CD4-positive, alpha-beta T cell treated with Interleukin-17A for 4 hours (primary cell): ENCODE measurements at places on chromosomes 5 and 9.

- no peak for DNase-seq
Measured at GRCh38 chr5:138351056-138351455, 1.4 kb upstream of the KDM3B start.

GRCh38 chr5:167966979-167967378 lies 324.5 kb upstream of the WWC1 start:
- DNase-seq: no peak

DNA sequence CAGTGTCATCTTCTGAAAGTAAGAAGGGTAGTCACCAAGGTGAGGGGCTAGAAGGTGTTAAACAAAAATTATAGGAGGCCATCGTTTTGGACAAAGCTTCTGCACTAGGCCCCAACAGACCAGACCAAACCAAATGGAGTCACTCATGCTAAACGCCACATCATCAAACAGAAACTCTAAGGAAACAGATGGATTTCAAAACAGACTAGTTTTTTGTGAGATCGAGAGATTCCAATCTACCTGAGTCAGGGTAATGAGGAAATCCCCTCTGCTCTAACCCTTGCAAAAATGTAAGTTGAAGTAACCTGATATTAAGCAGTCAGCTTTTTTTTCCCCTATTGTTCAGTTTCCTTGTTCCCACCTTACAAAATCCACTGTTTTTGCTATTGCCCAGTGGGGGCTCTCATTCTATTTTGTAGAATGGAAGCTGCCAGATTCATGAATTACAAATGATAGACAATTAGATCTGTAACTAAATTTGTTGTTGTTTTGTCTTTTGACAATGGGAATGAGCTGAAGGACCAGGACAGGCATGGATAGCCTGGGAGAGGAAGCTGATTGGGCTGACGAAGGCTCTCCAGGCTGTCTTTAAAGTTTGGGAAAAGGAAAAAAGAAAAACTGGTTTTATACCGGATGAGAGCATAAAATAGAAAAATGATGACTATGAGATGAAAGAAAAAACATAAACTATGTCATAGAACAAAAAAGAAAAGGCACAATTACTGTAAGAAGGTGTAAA lies 94.7 kb upstream of the ADAMTSL1 start:
- DNase-seq: no peak

- DNase-seq: no peak
Measured at GRCh38 chr5:138536665-138537315, 6.2 kb downstream of the ETF1 start.

DNA sequence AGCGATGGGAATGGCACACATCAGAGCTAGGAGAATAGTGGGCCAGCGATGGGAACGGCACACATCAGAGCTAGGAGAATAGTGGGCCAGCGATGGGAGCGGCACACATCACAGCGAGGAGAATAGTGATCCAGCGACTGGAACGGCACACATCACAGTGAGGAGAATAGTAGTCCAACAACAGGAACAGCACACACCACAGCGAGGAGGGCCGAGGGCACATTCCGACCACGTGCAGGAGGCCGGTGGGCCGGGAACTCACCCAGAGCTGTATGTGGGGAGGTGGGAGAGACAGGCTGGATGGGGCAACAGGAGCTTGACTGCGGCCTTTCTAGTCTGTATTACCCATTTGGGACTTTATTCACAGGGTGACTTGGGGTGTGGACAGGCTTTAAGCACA lies 271.1 kb upstream of the IRX4 start:
- DNase-seq: no peak

- DNase-seq: no peak
Measured at GRCh38 chr9:91029650-91030361, 228.2 kb downstream of the SYK start.

GRCh38 chr5:88680253-88681132 lies 202.5 kb downstream of the MEF2C start:
- DNase-seq: peak; percentile 78

- DNase-seq: no peak
Measured at GRCh38 chr5:178237431-178238312, 5.1 kb upstream of the PHYKPL start.

GRCh38 chr5:160187091-160187490 lies 42.2 kb upstream of the FABP6 start:
- DNase-seq: no peak

GRCh38 chr9:37801287-37801850 lies 772 bp downstream of the DCAF10 start:
- DNase-seq: no peak

DNA sequence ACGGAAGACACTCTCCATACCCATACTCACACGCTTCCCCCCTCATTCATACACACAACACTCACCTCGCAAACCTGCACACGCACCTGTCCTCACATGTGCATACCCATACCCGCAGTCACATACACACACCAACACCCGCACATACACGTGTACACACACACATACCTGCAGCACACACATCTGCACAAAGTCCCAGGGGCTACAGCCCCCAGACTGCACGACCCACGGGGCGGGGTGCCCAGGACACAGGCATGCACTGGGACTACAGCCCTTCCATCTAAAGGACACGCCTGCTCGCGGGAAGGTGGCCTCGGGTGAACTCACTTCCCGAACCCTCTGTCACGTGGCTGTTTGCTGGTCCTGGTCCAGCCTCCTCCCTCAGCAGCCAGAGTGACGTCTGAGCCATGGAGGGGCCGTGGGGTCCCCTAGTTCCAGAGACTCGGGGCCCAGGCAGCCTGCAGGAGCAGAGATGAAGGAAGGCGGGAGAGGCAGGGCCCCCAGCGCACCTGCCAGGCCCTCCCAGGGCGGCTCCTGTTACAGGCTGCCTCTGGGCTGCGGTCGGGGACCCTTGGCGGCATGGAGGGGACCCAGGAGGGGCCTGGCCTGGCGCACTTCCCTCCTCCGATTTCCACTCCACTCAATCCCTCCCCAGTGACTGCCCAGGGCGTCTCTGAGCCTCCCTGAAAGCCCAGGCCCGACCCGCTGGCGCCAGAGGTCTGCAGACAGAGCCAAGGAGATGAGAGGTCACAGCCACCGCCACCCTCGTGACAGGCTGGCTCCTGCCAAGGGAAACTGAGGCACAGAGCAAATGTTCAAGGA lies 8.1 kb downstream of the SLC12A7 start:
- DNase-seq: peak; percentile 38

DNA sequence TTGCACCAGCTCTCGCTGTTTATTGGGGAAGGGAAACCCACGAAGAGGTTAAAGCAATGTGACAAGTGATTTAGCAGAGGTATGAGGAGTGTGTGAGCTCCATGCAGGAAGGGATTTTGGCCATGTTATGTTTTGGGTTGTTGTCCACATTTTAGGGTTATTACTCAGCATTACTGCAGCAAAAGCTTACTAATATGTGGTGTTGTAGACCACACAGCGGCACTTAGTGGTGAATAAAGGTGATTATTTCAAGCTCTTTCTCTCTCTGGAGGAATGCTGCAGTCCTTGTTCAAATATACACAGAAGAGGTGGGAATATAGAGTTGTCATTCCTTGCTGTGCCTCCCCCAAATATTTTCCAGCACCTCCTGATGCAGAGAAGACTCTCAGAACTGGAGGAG lies 29.7 kb upstream of the AKNA start:
- DNase-seq: no peak

- DNase-seq: no peak
Measured at GRCh38 chr5:54234304-54234933, 76.0 kb downstream of the ARL15 start.

GRCh38 chr5:97111616-97112015 lies 30.8 kb downstream of the LIX1 start:
- DNase-seq: peak; percentile 7

- DNase-seq: no peak
Measured at GRCh38 chr5:23703940-23704855, 196.8 kb downstream of the PRDM9 start.

GRCh38 chr9:122020398-122020797 lies 72.7 kb downstream of the TTLL11 start:
- no peak for DNase-seq

DNA sequence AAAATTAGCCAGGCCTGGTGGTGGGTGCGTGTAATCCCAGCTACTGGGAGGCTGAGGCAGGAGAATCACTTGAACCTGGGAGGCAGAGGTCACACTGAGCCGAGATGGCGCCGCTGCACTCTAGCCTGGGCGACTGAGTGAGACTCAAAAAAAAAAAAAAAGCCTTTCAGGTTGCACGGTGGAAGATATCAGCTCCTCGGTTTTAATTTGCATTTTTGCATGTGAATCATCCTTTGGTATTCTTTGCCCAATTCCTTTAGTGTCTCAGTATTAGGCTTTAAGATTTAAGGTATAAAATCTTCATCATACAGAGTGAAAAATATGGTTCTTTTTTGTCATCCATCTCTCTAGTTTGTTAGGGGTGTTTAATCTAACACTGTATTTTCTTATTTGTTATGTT lies 173.6 kb upstream of the S1PR3 start:
- no peak for DNase-seq

DNA sequence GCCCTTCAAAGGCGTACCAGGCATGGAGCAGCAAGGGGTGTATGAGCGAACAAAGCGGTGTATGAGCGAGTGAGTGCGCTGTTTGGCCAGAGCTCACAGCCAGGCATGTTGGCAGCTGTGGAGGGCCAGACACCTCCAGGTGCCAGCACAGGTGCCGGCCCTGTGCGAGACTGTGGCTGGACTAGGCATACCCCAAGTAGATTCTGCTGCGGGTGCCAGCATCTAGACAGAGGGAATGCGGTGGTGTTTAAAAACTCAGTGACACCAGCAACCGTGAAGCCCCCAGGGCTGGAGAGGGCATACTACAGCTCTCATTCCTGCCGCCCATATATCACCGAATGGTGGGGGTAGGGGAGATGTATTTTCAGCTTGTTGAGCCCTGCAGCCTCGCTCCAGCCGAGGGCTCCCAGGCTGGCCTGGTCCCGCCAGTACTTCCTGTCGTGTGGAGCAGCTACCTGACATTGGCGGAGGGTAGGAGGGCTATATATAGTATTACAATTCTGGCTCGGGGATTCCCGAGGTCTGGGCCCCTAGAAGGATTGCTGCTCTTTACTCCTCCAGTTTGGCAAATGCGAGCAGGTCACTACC lies 1829.6 kb upstream of the NUDT12 start:
- no peak for DNase-seq

DNA sequence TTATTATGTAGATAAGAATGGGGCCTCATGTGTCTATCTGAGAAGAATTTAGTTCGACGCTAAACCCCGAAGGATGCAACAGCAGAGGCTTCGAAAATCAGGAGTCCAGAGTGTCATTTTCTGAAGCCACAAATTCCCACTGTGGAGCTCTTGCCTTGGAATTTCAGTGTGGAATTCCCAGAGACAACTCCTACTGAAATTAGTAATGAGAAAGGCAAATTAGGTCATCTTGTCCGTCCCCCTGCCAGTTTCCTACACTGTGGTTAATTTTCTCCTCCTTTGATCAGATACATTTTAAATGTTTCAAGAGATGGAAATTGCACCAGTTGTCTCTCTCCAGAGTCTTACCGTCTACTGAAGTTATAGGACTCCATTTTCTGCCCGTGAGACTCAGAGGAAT lies 633.6 kb downstream of the BNC2 start:
- no peak for DNase-seq

- DNase-seq: no peak
Measured at GRCh38 chr5:32711681-32712480, 760 bp downstream of the NPR3 start.

DNA sequence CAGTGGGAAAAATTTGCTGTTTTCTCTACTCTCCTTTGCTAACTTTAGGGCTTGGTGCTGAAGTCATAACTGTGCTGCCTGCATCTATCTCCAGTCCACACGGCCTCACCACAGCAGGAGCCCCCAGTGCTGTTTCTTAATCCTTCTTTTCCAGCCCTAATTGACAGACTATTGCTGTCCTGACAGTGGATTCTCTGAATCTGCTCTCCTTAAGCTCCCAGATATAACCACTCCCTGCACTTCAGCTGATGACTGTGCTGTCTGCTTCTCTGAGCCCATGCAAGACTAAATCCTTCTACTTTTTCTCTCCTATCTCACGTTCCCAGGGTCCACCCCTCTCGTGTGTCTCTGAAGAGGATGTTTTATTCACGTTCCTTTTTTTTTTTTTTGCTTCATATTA lies 19.7 kb upstream of the GRIA1 start:
- no peak for DNase-seq

- DNase-seq: no peak
Measured at GRCh38 chr9:72588336-72588735, 66.9 kb downstream of the TMC1 start.

DNA sequence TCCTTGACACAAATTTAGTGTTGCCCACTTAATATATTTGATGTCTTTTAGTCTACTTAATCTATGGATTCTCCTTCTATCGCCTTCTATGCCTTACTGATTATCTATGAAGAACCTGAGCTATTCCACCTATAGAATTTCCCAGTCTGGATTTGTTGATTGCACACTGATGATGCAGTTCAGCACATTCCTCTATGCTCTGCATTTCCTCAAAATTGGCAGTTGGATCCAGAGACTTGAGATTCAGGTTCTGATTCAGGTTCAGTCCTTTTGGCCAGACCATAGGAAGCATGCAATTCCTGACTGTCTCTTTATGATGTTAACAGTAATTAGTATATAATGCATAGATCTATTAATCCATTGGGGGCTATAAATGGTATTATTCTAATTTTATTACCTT lies 13.8 kb downstream of the SLC22A5 start:
- DNase-seq: no peak
